Hypothalamus (tissue), 51 donors: ENCODE measurements at places on chromosomes 7 and 10.

GRCh38 chr7:124009321-124009720 is 23.5 kb downstream of the TMEM229A start:
- DNase-seq, result no peak

- DNase-seq, result no peak
Observed at GRCh38 chr10:60732198-60732806, 46.0 kb upstream of the CDK1 start.

GRCh38 chr7:11831736-11832495 is at the start of gene THSD7A:
TSS of gene THSD7A (minus strand) at chr7:11832198. CDS start at chr7:11831946, 252 bp downstream.
- peak; percentile 10 for DNase-seq

DNA sequence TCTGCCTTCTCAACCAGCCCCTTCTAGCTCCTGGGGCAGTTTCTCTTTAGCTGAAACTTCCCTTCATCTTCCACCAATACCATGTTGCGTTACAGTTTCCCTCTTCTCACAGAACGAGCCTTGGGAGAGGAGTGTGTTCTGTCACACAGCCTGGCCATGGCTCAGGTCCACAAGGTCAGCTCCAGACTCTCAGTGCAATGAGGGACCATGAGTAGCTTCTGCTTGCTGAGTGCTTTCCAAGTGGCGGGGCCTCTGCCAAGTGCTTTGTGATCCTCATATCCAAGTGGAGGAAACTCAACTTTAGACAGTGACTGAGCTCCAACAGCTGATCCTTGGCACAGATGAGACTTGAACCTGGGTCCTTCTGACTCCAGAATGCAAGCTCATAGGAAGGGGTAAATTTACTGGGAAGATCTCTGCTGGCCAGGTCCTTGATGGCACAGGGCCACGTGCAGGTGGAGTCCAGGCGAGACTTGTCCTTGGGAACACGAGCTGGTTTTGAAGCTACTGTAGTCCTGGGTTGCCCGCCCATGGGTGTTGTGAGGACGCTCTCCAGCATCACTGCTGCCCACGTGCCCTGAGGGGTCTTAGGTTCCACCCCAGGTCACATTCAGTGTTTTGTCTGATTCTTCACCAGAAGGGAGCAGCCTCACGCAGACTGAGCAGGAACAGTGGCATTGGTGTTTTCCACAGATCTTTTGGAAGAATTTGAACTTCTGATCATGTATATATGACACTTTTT is 238.0 kb downstream of the EBF3 start:
- DNase-seq, result no peak

GRCh38 chr10:23051278-23051677 is 44.1 kb upstream of the MSRB2 start:
- DNase-seq, result no peak

DNA sequence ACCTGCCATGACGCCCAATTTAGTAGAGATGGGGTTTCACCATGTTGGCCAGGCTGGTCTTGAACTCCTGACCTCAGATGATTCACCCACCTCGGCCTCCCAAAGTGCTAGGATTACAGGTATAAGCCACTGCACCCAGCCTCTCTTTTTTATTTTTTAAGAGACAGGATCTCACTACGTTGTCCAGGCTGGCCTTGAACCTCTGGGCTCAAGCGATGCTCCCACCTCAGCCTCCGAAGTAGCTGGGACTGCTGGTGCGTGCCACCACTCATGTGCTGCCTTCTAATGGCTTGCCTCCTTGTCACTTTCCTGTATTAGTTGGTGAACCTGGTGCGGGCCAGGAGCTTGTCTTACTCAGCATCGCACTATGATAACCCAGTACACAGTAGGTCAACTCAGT is 27.0 kb downstream of the KLRG2 start:
- DNase-seq, result no peak

- DNase-seq, result no peak
Observed at GRCh38 chr10:42790835-42791234, 8.2 kb downstream of the BMS1 start.

DNA sequence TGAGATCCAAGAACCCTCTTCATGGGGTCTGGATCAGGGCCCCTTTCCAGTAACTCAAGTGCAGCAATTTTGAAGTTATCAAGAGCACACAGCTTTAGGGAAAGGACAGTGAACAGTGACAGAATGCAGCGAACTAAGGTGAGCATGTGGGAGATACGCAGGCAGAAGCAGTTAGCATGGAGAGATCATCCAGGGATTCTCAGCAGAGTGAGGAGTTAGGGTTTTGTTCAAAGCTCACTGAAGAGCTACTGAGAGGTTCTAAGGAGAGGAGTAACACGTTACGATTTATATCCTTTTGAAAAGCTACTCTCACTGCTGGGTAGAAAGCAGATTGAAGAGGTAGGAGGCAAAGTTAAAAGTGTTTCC is 83.6 kb upstream of the MPP7 start:
- DNase-seq, result no peak

DNA sequence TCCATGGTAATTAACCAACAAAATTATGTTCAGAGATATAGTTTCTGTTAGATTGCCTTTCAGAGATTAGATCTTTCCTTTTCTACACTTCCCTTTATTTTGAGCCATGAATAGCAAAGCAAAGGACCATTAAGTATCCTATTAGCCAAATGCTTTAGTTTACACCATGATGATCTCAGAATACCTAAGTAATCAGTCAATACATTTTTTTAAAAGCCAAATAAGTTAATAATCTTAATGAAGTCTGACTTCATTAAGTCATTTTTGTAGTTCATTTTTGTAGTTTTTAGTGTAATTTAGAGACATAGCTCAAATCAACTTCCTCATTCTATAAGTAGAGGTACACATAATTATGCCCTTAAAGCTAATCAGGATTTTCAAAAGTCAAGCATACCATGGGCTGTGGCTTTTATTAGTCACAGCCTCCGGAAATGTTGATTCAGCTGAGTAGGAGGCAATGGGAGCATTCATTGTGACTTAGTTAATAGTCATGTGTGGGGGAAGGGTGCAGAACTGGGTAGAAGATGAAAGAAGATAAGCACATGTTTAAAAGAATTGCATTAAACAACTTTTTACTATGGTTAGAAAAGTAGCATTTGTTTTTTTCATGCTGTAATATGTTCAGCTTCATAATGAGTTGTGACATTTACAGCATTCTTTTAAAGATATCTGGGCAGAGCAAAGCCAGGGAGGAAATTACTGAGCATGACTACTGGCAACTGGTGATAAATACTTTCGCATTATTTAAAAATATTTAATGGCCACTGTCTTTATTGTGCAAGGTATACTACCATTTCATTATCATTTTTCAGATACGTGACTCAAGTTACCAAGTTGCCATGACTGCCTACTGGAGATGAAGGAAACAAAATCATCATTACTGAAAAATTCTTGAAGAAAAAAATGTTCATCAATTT is 57.3 kb upstream of the CCDC71L start:
- no peak for DNase-seq

DNA sequence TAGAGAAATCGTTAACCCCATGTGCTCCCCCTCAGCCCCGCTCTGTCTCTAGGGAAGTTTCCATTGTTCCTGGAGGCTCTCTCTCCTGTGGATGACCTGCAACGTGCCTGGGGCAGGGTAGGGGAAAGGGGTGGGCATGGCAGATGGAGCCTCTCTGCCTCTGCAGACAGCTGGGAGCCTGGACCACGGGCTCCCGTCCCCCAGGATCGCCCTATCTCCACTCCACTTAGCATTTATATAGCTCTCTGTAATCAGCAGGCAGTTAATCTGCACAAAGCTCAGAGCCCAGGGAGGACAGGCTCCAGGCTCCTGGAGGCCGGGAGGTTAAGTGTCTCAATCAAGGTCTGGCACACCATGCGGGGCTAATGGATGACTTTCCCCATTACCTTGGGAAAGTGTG is 369.7 kb downstream of the PLXNA4 start:
- no peak for DNase-seq

DNA sequence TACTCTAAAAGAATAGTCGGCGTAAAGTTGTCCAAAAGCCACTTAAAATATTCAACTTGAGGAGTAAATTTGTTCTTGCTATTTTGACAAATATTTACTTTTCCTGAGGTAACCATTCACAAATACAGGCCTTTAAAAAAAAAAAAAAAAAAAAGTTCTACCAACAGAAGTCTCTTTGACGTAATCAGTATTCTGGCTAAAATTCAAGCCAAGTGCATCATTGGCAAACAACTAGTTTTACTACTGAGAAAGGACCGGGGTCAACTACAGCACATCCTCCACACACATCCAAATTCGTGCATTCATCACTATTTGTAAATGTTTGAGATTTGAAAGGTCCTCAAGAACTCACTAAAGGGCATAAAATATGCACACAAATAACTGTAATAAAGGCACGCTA is 2.0 kb downstream of the OAT start:
- DNase-seq, result no peak

- DNase-seq, result no peak
Observed at GRCh38 chr7:1758028-1758858, 88.2 kb downstream of the ELFN1 start.

GRCh38 chr10:13496164-13496563 is 32.6 kb downstream of the BEND7 start:
- DNase-seq, result no peak

DNA sequence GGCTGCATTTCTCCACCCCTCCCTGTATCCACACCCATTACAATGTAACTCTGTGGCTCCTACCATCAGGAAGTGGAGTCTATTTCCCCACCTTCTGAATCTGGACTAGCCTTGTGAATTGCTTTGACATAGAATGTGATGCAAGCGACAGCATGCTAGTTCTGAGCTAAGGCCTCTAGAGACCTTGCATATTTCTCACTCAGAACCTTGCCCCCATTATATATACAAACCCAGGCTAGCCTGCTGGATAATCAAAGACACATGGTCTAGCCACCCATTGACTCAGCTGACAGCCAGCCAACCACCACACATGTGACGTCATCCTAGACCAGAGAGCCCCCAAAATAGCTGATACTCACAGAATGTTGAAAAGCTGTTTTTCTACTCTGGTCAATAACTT is 77.9 kb downstream of the CCDC71L start:
- no peak for DNase-seq
